ENCODE measurements at places on chromosomes 4 and X.

- DNase-seq: no peak
These were observed 56.9 kb downstream of the MAD2L1 start for GRCh38 chr4:120009731-120010130.

GRCh38 chrX:16208601-16209000 lies 41.3 kb downstream of the MAGEB17 start:
- no peak for DNase-seq

DNA sequence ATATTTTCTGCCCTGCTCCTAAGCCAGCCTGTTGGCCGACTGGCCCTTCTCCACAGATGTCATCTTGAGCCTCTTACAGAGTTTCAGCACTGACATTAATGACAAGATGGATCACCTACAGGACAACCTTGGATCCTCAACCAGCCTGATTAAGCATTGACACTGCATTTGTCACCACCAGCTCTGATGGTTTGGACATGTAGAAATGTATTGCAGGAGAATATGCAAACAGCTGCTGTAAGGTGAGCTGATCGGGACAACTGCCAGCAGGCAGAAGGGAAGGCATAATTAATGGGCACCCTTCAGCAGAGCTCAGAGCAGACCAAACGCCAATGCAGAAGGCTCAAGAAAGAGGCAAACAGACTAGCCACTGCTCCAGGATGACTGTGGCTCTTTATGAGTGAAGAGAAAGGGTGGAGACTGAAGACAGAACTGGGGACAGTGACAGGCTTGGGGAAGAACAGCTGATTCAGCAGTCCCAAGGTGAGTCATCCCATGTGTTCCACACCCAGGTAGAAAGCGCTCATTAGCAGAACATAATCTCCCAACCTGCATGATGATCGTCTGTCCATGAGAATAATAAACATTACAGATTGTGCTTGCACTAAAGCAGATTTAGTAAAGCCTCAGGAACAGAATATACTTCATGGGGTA lies 6.7 kb downstream of the CORIN start:
- DNase-seq: no peak

DNA sequence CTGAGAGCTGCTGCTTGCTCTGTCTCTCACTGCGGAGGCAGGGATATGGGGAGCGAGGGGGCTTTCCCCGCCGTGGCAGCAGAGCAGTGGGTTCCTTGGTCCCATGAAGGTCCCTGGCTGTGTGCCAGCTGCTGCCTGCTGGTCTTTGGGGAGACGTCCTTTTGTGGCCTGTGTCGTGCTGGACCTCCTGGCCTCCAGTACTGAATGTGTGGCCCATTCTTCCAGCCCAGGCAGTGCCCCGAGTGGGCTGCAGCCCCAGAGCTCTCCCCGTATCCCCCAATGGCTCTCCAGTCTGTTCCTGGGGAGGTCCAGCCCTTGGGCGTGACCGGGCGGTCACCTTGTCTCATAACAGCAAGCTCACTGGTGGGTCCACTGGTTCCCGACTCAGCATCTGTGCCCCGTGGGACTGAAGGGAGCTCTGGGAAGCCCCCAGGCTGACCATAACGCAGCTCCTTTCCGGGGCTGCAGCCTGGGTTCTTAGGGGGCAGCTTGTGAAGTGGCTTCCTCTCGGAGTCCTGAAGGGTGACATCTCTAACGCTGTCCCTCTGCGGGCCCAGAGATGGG lies 115.6 kb downstream of the SMIM20 start:
- no peak for DNase-seq
